Activated naive CD4-positive, alpha-beta T cell treated with anti-CD3 and anti-CD28 coated beads, Interleukin-2, amount 10 ng/mL, durations not matched to agents 7 days and 5 days (primary cell): ENCODE measurements at places on chromosomes 7 and 10.

- no peaks in the 10 kb centered on the region for H3K4me1 ChIP-seq
- no peak for DNase-seq
- no peak overlapping the region for H3K4me3 ChIP-seq
- H3K27ac ChIP-seq = no peak overlapping the region
- no peaks in the 10 kb centered on the region for H3K27me3 ChIP-seq
Observed at GRCh38 chr10:34581801-34582532, 233.1 kb downstream of the PARD3 start.

DNA sequence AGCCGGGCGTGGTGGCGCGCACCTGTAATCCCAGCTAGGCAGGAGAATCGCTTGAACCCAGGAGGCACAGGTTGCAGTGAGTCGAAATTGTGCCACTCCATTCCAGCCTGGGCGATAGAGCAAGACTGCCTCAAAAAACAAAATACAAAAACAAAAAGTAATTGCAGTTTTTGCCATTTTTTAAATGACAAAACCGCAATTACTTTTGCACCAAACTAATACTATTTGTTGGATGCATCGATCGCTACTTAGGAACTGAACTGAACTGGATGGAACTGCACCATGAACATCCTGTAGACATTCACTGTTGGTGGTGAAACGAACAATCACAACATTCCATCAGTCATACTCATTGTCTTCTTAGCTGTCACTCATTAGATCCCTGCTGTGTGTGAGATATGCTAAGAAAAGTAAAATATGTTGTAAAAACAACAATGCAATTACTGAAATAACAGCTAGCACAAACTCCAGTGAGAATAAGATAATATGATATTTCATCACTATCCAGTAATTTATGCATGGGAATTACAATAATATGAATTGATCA, 341.2 kb downstream of the ACTR3B start:
- no peaks in the 10 kb centered on the region for H3K36me3 ChIP-seq
- H3K4me1 ChIP-seq = no peaks in the 10 kb centered on the region
- H3K4me3 ChIP-seq = no peak overlapping the region
- no peak overlapping the region for H3K27ac ChIP-seq

DNA sequence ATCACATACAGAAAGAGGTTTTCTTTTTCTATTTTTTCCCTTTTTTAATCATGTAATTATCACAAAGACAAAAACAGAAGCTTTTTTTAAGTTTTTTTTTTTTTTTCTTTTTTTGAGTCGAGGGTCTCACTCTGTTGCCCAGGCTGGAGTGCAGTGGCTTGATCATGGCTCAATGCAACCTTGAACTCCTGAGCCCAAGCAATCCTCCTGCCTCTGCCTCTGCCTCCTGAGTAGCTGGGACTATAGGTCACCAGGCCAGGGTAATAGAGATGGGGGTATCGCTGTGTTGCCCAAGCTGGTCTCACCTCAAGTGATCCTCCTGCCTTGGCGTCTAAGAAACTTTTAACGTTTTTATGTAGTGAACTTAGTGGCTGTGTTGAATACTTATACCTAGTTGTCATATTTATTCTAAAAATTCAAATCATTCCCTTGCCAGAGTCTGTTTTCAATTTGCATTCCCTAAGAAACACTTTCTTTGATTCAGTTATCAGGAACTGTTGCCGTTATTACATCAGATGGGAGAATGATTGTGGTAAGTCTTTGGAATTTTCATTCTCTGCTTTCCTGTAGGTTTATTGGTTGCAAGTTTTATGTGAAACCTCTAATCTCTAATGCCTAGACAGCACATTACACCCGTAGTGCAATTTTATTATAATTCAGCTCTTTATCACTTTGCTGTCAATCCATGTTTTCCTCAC, 1.3 kb downstream of the LSM8 start:
- peaks cover 42% of the 10 kb centered on the region for H3K4me1 ChIP-seq
- H3K4me3 ChIP-seq = peak overlapping the region; percentile 87
- H3K27me3 ChIP-seq = peaks cover 3% of the 10 kb centered on the region
- peak overlapping the region; percentile 95 for H3K27ac ChIP-seq
- no peak for DNase-seq

DNA sequence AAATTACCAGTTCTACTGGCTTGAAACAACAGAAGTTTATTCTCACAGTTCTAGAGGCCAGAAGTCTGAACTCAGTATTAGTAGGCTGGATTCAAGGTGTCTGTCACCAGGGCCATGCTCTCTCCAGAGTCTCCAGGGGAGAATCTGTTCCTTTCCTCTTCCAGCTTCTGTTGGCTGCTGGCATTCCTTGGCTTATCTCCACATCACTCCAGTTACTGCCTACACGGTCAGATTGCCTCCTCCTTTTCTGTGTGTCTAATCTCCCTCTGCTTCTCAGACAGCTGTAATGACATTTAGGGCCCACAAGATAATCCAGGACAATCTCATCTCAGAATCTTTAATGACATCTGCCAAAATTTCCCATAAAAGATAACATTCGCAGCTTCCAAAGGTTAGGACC, 36.6 kb downstream of the MAPK8 start:
- peaks cover 6% of the 10 kb centered on the region for H3K36me3 ChIP-seq
- no peaks in the 10 kb centered on the region for H3K27me3 ChIP-seq
- H3K4me3 ChIP-seq = no peak overlapping the region
- no peak overlapping the region for H3K27ac ChIP-seq
- H3K4me1 ChIP-seq = peaks cover 23% of the 10 kb centered on the region
- DNase-seq = no peak

GRCh38 chr10:110918269-110918642, 724 bp downstream of the BBIP1 start:
- no peaks in the 10 kb centered on the region for H3K27me3 ChIP-seq
- peaks cover 6% of the 10 kb centered on the region for H3K36me3 ChIP-seq
- H3K4me1 ChIP-seq = peaks cover 34% of the 10 kb centered on the region
- H3K4me3 ChIP-seq = peak overlapping the region; percentile 91
- peak; percentile 93 for DNase-seq

GRCh38 chr10:26697922-26698608, 564 bp downstream of the PDSS1 start:
- peaks cover 36% of the 10 kb centered on the region for H3K4me1 ChIP-seq
- peaks cover 16% of the 10 kb centered on the region for H3K36me3 ChIP-seq
- peak overlapping the region; percentile 87 for H3K27ac ChIP-seq
- H3K4me3 ChIP-seq = peak overlapping the region; percentile 97
- peak; percentile 26 for DNase-seq

- DNase-seq = peak; percentile 68
- H3K27me3 ChIP-seq = peaks cover 37% of the 10 kb centered on the region
- peaks cover 3% of the 10 kb centered on the region for H3K36me3 ChIP-seq
- peak overlapping the region; percentile 53 for H3K4me3 ChIP-seq
- peaks cover 36% of the 10 kb centered on the region for H3K4me1 ChIP-seq
- peak overlapping the region; percentile 97 for H3K27ac ChIP-seq
Observed at GRCh38 chr10:5563991-5564536, 39.3 kb downstream of the CALML3 start.

GRCh38 chr7:106425017-106425719, 140.4 kb upstream of the NAMPT start:
- H3K4me1 ChIP-seq = peaks cover 13% of the 10 kb centered on the region
- H3K4me3 ChIP-seq = no peak overlapping the region
- no peaks in the 10 kb centered on the region for H3K36me3 ChIP-seq
- H3K27me3 ChIP-seq = no peaks in the 10 kb centered on the region
- peak overlapping the region; percentile 11 for H3K27ac ChIP-seq
- peak; percentile 41 for DNase-seq

GRCh38 chr10:112698133-112698817, 251.3 kb downstream of the VTI1A start:
- no peaks in the 10 kb centered on the region for H3K27me3 ChIP-seq
- no peak overlapping the region for H3K4me3 ChIP-seq

- peaks cover 10% of the 10 kb centered on the region for H3K27me3 ChIP-seq
- no peak overlapping the region for H3K4me3 ChIP-seq
- H3K4me1 ChIP-seq = no peaks in the 10 kb centered on the region
- no peak for DNase-seq
- H3K27ac ChIP-seq = no peak overlapping the region
Observed at GRCh38 chr10:117727421-117727820, 184.9 kb downstream of the EMX2 start.

DNA sequence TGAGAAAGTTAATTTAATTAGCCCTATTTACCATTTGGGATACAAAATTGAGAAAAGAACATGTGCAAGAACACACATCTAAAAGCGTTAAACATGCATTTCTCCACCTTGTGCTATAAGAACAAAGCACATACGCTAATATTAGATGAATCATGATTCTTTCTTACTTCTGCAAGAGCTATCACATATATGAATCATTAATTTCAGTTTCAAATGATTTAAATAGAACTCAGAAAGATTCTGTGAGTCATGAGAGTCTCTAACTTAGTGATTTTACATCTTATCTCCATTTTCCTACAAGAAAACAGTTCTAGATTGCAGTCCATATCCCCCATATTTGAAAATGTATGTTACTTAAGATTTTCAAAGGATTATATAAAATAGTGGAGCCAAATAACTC, 173.9 kb downstream of the RNLS start:
- H3K4me3 ChIP-seq = no peak overlapping the region
- H3K27ac ChIP-seq = no peak overlapping the region
- no peaks in the 10 kb centered on the region for H3K4me1 ChIP-seq
- DNase-seq = no peak
- H3K27me3 ChIP-seq = no peaks in the 10 kb centered on the region

- no peaks in the 10 kb centered on the region for H3K4me1 ChIP-seq
- H3K27me3 ChIP-seq = no peaks in the 10 kb centered on the region
- no peak overlapping the region for H3K4me3 ChIP-seq
- no peak for DNase-seq
Observed at GRCh38 chr7:117941138-117941810, 68.0 kb upstream of the CTTNBP2 start.

- H3K4me3 ChIP-seq = no peak overlapping the region
- H3K27me3 ChIP-seq = no peaks in the 10 kb centered on the region
- H3K36me3 ChIP-seq = no peaks in the 10 kb centered on the region
- H3K27ac ChIP-seq = no peak overlapping the region
Observed at GRCh38 chr7:16815001-16815400, 10.2 kb upstream of the AGR2 start.

- H3K27me3 ChIP-seq = no peaks in the 10 kb centered on the region
- peaks cover 10% of the 10 kb centered on the region for H3K4me1 ChIP-seq
- H3K4me3 ChIP-seq = no peak overlapping the region
- no peak for DNase-seq
- no peaks in the 10 kb centered on the region for H3K36me3 ChIP-seq
Observed at GRCh38 chr10:70295926-70296325, 12.1 kb upstream of the NPFFR1 start.

DNA sequence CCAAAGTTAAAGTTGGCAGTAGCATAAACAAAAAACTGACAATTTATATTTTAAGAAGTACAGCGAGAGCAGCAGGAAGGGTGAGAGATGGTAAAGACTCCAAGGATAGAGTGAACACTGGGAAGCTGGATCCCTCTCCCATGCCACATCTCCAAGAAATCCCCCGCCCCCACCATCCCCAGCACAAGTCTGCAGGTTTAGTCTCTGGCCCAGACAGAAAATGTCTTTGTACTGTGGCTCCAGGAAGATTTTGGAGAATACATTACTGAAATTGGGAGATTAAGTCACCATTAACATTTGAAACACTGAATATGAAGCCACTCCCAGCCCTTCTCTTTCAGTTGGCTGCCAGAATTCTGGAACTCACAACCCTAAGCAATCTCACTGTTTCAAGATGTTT, 140.3 kb downstream of the MACC1 start:
- no peak overlapping the region for H3K27ac ChIP-seq
- H3K4me3 ChIP-seq = no peak overlapping the region
- H3K27me3 ChIP-seq = no peaks in the 10 kb centered on the region

GRCh38 chr10:77173615-77174461, 463.8 kb downstream of the KCNMA1 start:
- DNase-seq = peak; percentile 77
- no peaks in the 10 kb centered on the region for H3K36me3 ChIP-seq
- peaks cover 6% of the 10 kb centered on the region for H3K27me3 ChIP-seq
- H3K4me3 ChIP-seq = no peak overlapping the region
- no peaks in the 10 kb centered on the region for H3K4me1 ChIP-seq

- DNase-seq = no peak
- no peaks in the 10 kb centered on the region for H3K27me3 ChIP-seq
- no peak overlapping the region for H3K4me3 ChIP-seq
- H3K4me1 ChIP-seq = no peaks in the 10 kb centered on the region
- no peak overlapping the region for H3K27ac ChIP-seq
- no peaks in the 10 kb centered on the region for H3K36me3 ChIP-seq
Observed at GRCh38 chr7:28745351-28745750, 212.8 kb downstream of the TRIL start.

- DNase-seq = peak; percentile 66
- peak overlapping the region; percentile 91 for H3K4me3 ChIP-seq
- H3K4me1 ChIP-seq = peaks cover 34% of the 10 kb centered on the region
- peak overlapping the region; percentile 91 for H3K27ac ChIP-seq
Observed at GRCh38 chr10:24722676-24723385, 856 bp downstream of the ARHGAP21 start.

GRCh38 chr7:2163600-2164555, 68.9 kb downstream of the MAD1L1 start:
- H3K27me3 ChIP-seq = no peaks in the 10 kb centered on the region
- no peaks in the 10 kb centered on the region for H3K36me3 ChIP-seq
- DNase-seq = no peak
- H3K4me1 ChIP-seq = no peaks in the 10 kb centered on the region

GRCh38 chr7:137741443-137741842, 105.3 kb downstream of the DGKI start:
- no peak overlapping the region for H3K4me3 ChIP-seq
- no peak overlapping the region for H3K27ac ChIP-seq
- no peaks in the 10 kb centered on the region for H3K27me3 ChIP-seq
- no peaks in the 10 kb centered on the region for H3K4me1 ChIP-seq
- no peaks in the 10 kb centered on the region for H3K36me3 ChIP-seq

DNA sequence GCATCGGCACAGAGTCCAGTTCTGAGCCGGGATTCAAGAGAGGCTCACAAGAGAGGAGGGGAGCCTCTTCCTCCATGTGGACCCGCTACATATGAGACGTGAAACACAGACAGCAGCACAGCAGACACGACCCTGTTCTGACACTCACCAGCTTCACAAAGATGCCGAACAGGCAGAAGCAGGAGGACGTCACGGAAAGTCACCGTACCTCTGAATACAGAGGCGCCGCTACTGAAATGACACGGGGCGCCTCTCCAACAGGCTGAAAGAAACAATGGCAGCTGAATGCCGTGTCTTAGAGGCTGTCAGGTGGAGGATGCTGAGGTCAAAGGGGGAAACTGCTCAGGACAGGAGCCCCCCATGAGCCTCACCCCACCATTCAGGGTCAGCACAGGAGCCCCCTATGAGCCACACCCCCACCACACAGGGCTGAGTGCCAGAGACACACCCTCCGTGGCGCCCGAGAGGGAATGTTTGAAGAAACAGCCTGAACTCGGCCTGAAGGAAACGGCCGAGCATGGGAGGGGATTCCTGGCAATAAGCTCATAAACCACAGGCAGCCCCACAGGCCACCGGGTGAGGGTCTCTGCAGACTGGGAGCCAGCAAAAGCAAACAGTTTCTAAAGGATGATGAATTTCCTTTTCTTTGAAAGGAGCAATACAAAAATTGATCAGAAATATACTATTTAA, 510.3 kb downstream of the PTPRN2 start:
- no peaks in the 10 kb centered on the region for H3K36me3 ChIP-seq
- no peak for DNase-seq
- H3K27ac ChIP-seq = no peak overlapping the region
- H3K27me3 ChIP-seq = no peaks in the 10 kb centered on the region
